ENCODE measurements at places on chromosomes 3 and 15.

DNA sequence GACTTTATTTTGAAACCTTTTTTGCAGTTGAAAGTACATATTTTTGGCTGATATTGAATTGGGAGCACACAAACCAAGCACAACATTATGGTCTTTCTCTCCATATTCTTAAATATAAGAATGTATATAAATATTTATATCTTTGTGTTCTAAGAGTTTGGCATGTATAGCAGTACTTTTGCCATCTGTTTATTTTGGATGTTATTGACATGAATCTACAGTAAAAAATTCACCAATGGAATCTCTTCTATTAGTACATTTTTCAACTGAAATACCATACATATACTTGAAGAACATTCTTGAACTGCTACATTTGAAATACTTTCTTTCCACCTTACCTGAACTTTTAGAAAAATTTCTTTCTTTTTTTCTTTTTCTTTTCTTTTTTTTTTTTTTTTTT lies 109.2 kb upstream of the STRIT1 start:
- DNase-seq = no peak

GRCh38 chr3:9916346-9916733 lies 558 bp upstream of the IL17RC start:
- DNase-seq = no peak

DNA sequence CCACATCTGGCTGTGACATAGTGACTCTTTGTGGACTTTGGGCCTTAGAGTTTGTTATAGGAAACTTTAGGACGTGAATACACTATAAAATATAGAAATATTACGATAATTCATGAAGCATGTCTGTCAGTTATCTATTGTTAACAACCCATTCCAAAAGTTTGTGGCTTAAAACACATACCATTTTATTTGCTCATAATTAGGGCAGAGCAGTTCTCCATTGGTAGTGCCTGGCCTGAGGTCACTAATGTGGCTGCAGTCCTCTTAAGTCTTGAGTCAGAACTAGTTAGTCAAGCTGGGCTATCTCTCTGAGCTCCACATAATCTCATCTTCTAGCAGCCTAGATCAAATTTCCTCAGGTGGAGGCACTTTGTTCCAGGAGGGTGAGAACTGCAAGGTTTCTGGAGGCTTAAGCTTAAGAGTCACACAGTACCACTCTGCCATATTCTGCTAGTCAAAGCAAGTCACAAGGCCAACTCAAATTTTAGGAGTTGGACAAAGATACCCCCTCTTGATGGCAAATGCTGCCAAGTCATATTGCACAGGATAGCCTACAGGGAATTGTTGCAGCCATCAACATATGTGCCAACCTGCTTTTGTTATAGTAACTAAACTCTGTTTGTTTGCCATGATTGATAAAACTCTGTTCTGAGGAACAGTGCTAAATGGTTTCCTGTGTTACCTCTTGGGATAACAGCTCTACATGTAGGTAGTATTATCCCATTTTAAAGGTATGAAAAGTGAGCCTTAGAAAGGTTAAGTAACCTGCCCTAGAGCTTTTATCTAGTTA lies 8.7 kb downstream of the ATXN7 start:
- no peak for DNase-seq

DNA sequence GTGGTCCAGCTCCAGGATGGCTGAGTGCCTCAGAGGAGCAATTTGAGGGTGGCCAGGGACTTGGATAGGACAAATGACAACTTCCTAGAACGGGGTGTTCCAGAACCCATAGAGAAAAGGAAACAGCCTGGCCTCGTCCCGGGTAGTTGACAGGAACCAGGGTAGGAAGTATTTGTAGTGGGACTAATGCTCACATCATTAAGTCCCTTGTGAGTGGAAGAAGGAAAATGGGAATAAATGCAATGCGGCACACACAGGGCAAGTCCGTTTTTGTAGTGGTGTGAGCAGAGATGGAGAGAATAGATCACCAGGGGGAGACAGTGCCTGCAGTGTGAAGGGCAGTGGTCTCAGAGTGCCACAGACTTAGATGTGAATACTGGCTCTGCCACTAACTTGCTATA lies 19.6 kb downstream of the TIMP4 start:
- no peak for DNase-seq

DNA sequence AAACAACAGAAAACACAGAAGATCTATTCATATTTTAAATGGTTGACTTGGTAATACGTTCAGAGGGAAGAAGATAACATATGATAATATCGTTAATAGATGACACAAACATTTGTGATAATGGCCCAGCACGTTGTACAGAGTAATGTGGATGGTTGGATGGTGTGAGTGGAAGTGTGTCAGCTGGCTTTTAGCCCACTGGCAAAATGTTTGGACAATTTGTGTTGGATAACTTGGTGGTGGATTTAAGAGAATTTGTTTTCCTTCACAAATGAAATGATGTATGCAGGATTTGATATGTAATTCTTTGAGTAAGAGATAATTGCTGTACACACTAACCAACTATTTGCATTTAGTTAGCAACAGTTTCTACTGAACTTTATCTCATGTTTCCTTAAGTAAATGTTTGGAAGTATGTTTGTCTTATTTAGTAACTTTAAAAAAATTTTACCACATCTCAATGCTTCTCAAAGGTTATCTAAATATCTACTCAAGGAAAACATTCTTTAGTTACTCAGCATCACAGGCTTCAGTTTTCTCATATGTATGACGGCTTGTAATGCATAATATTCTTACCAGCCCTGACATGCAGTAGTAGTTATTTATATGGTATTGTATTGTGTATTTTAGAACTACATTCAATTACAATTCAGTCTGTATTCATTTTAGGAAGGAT lies 328.5 kb upstream of the GOLIM4 start:
- DNase-seq = no peak

- DNase-seq = no peak
These were observed 134.8 kb upstream of the RGMA start for GRCh38 chr15:93223803-93224202.

- no peak for DNase-seq
These were observed 37.5 kb downstream of the GAP43 start for GRCh38 chr3:115660646-115661337.

DNA sequence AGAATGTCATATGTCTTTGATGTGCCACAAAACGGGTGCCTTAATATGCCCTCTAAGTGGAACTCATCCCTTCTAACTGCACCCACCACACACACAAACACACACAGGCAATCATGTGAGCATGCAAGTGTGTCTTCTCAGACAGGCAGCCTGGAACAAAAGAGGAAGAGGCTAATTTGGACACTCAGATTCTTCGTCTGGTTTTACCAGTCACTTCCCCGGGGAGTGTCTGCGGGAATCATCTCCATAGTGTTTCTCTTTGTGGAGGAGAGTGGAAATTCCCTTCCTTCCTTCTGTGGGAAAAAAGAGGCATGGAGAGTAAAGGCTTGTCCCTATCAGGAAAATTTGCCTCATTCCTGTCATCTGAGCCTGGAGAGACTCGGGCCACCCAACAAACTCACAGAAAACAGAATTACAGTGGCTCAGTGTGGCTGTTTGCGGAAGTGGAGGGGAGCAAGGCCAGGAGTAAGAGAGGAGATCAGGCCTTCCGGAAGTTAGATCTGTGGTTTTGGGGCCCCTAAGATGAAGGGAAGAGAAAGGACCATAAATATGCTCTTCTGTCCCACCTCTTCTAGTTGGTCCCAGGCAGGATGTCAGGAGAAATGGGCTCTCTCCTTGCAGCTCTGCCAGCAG lies 212.6 kb upstream of the SEMA6D start:
- DNase-seq = no peak

DNA sequence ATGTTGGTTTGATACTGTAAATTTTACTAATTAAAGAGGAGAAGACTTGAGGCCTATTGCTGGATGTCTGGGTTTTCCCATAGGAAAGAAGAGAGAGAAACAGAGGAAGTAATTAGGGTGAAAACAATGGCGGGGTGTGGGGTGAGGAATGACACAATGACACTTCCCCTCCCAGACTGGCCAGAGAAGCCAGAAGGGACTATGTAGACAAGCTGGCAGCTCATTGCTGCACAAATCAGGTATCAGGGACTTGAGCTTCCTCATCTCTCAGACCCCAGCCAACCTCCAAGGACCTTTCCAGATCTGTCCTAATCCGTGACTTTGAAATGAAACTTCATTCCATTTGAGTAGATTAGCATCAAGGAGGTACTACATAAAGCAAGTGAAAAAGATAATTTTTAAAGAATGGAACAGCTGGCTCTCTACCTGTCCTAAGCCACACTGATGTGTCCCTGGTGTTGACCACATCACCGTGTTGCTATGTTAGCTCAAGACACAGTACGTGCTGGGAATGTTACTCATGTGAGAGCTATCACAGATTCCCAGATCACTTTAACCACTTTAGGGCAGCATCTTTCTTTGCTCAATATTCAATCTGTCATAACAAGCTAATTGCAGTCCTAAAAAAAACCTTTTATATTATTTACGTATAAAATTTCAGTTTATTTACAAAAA lies 22.2 kb downstream of the TMEM212 start:
- DNase-seq = no peak

GRCh38 chr15:71743861-71744382 lies 66.4 kb upstream of the NR2E3 start:
- DNase-seq = peak; percentile 12

- no peak for DNase-seq
These were observed 827.6 kb upstream of the CFAP20DC start for GRCh38 chr3:59877263-59878037.

DNA sequence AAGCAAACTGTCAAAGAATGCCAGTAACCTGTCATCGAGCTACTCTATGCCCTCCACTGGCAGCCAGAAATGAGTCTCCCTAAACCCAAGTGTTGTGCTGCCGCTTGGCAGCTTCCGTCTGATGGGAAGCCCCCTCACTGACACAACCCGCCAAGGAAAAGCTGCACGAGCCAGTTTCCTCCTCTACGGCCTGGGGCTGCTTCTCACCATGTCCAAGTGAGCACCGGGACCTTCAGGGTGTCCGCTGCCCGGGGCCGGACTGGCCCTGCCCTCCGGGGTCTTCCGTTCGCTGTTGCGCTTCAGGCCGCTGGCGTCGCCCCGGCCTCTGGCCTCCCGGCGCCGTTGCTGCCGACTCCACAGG lies 490 bp downstream of the TOMM70 start:
- peak; percentile 13 for DNase-seq

DNA sequence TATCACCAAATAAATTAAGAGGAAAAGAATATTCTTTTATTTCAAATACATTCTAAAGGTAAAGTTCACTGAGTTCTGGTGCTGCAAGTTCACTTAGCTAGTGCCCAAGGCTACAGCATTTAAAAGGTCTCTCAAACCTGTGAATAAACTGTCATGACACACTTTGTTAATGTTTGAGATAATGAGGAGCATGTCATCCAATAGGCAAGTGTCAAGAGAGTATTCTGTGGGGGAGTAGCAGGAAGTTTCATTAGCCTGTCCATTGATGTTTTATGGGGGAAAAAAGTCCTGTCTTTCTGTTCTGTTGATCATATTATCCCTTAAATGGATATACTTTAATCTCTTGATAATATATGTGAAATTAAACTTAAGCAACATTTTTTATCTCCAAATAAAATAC lies 4.0 kb downstream of the SPESP1 start:
- no peak for DNase-seq

DNA sequence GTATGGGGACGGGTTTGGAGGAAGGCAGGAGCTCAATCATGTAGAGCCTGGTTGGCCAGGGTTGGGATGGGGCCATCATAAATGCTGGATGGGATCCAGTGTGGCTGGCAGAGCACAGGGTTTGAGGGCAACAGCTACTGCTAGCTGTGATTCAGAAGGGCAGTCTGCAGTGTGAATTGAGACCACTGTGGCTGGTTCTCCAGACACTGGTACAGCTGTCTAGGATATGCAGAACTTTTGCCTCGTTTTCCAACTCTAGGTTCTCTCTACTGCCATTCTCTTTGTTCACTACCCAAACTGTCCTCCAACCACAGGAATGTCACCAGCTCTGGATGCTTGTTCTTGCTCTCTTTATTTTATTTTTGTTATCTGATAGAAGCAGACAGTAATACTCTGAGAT lies 543.6 kb downstream of the AGBL1 start:
- no peak for DNase-seq

DNA sequence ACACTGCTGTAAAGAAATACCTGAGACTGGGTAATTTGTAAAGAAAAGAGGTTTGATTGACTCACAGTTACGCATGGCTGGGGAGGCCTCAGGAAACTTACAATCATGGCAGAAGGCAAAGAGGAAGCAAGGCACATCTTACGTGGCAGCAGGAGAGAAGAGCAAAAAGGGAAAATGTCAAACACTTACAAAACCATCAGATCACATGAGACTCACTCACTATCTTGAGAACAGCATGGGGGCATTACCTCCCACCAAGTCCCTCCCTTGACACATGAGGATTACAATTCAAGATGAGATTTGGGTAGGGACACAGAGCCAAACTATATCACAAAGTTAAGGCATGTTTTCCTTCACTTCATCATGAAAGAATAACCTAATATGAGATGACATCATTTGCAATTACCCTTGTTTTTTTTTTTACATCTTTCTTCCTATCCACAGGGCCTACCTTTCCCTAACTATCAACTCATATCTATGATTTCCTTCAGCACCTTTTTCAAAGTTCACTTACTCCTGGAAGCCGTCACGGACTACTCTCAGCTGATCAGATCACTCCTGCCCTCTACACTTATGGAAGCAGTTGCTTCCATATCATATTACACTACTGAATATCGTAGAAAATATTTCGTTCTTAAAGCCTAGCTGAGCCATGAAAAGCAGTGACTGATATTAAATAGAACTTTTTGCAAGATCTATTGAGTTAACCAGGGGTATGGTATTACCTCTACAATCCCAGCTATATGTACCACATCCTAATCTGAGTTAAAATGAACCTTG lies 25.5 kb upstream of the ATP8B4 start:
- DNase-seq = no peak

DNA sequence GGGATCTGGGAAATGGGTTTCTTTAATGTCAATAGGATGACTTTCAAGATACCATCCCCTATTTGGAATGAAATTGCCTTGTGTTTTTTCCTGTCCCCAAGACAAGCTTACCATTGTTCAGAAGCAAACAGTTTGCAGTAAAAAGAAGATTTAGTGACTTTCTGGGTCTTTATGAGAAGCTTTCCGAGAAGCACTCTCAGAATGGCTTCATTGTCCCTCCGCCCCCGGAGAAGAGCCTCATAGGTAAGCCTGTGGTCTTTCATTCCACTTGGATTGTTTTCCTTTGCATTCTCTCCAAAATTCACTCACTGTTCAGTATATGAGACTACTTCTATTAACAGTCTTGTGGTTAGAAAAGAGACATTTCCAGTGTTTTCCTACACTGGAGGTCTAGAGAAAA lies 25.6 kb upstream of the SNX22 start:
- DNase-seq = no peak
